Cerebellar nuclear complex (tissue), 1 donor: ENCODE measurements at places on chromosomes 7 and 10.

DNA sequence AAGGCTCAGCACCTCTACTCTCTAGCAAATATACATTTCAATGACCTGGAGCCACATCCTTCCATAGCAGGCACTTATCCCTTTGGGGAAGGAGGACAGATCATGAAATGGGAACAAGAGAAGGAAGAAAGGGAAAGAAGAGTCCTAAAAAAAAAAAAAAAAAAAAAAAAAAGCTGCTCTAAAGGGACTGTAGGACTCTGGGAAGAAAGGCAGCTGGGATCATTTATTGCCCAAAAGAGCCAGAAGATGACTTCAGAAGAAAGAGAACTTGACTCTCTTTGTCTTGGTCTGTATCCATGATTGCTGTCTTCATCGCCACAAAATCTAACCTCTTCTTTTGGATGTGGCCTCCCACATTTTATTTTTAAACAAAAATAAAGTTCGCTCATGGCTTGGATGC, 203.6 kb upstream of the CELF2 start:
- no peak for DNase-seq

GRCh38 chr10:101829561-101830315, 11.5 kb upstream of the OGA start:
- DNase-seq, result no peak

DNA sequence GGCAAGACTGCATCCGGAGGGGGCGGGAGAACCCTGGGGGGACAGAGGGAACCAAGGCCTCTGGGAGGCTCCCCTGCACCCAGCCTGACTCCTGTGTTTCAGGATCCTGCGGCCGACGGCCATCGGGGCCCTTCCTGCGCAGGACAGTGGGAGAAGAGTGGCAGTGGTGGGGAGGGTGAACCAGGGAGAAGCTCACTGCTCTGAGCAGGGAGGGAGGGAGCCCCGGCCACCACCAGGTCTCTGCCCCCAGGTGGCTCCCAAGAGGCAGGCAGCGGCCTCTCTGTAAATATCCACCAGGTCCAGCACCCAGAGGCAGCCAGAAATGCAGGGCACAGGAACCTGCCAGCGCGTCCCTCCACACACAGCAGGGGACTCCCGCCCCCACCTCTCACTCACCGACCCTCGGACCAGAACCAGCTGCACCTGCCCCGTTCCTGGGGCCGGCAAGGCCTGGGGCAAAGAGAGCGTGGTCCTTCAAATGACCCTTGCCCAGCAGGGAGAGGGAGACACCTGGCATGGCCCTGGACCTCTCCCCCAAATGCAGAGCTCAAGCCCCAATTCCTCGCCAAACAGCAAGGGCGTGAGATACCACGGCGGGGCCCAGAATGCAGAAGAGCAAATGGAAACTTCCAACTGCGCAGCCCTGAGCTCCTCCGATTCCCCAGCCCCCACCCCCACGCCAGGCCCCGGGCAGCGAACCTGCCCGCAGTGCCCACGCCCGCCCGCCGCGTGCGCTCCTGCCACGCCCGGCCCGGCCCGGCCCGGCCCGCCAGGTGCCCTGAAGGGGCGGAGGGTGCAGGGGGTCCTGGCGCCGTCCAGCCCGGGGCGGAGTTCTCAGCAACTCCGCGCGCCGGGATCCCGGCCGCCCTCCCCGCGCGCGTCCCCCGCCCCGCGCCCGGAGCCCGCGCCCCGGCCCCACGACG, 805 bp downstream of the RASGEF1A start:
- DNase-seq, result no peak

GRCh38 chr10:59757966-59758365, 4.7 kb upstream of the MRLN start:
- no peak for DNase-seq
